CD8-positive, alpha-beta T cell (primary cell): ENCODE measurements at places on chromosomes 1 and 21.

DNA sequence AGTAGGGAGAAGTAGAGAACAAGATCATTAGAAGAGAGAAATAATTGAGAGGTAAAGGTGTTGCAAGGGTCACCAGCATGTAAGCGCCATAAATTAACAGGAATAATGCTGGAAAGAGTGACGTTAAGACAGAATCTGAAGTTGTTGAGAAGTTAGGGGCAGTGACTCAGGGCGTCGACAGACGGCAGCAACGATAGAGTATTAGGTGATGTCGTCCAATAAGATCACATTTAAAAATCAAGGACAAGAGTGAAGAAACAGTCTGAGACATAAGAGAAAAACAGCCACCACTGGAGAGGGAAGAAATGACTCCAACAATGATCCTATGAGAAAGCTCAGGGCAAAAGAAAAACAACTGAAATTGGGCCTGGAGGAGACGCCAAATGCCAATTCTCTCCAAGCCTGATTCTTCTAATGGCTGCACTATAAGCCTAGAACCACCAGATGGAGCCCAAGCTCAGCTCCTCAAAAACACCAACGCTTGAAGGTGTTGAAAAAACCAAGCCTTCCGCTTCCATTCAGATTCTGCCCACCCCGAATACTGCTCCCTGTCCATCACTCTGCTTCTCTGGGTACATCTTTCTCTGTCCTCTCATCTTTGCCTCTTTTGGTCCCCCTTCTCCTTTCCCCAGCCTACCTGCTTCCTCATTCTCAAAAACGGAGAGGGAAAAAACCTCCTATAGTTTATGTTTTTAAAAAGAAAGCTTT, 70.0 kb downstream of the LUZP1 start:
- DNase-seq: peak; percentile 72

GRCh38 chr1:243818978-243819377, 31.1 kb downstream of the AKT3 start:
- DNase-seq: no peak

GRCh38 chr1:18946550-18947381, 9.7 kb downstream of the IFFO2 start:
- DNase-seq: no peak

GRCh38 chr1:89671775-89672488, 39.0 kb downstream of the LRRC8C start:
- no peak for DNase-seq

GRCh38 chr1:11984576-11984975, 4.3 kb downstream of the MFN2 start:
- DNase-seq: no peak

GRCh38 chr21:42208801-42209490, 10.0 kb upstream of the ABCG1 start:
- DNase-seq: no peak

- no peak for DNase-seq
Observed at GRCh38 chr1:33455539-33456501, 16.6 kb upstream of the ZSCAN20 start.

- DNase-seq: no peak
Observed at GRCh38 chr21:33024201-33025103, 1.3 kb upstream of the OLIG2 start.

- no peak for DNase-seq
Observed at GRCh38 chr1:22619252-22619651, 17.2 kb upstream of the C1QA start.

DNA sequence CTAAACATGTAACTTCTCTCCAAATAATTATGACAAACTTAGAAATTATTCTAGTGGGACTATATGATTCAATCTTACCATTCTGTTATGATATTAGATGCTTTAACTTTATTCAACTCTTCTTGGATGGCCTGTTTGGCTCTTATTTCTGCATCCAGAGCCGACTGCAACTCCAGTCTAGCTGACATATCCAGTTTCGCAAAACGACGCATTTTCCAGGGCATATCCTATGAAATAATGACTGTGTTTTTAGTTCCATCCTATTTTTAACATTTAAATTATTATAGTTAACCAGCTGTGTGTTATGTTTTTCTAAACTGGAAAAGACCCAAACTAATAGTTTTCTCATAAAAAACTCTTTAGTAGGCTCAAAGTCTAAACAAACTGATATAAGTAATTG, 133.7 kb downstream of the COQ8A start:
- no peak for DNase-seq

- DNase-seq: no peak
Observed at GRCh38 chr21:36411301-36411700, 26.1 kb downstream of the CHAF1B start.

DNA sequence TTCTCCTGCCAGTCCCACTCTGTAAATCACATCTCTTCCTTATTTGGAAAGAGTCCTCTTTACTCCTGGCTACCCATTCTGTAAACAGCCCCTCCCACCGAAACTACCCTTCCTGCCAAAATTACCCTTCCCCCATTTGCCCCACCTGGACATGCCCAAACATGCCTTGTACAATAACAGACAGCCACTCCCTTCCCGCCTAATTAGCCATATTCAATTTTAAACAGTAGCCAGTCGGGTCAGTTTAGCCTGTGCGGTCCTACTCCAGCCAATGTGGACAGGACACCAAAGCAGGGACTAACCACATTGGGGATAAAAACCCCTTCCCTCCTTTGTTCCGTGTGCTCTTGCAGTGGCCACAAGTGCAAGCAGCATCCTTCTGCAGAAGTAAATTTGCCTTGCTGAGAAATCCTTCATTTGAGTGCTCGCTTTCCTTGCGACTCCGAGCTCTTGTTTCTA, 56.3 kb upstream of the MAP10 start:
- DNase-seq: no peak

DNA sequence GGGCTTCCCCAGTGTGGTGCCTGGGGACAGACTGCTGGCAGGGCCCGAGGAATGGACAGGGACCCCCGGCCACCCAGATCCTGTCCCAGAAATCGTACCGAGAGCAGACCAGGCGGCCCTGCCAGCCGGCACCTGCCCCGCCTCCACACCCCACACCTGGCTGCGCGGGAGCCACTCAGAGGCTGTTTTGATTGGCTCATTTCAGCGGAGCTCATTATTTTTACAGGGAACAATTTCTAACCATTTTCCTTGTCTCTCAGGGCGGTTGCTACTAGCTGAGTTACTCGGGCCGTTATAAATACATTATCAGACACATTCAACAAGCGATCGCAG, 39.3 kb upstream of the AJAP1 start:
- DNase-seq: no peak

GRCh38 chr1:10720635-10721034, 75.8 kb downstream of the CASZ1 start:
- no peak for DNase-seq

DNA sequence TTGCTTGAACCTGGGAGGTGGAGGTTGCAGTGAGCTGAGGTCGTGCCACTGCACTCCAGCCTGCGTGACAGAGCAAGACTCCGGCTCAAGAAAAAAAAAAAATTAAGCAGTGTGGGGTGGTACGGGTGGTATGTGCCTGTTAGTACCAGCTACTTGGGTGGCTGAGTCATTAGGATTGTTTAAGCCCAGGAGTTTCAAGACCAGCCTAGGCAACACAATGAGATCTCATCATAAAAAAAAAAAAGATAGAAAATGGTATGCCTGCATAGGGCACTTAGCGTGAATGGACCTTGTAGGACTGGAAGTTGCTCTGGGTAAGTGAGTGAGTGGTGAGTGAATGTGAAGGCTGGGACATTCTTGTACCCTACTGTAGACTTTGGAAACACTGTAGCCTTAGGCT, 37.0 kb downstream of the TBCE start:
- no peak for DNase-seq

DNA sequence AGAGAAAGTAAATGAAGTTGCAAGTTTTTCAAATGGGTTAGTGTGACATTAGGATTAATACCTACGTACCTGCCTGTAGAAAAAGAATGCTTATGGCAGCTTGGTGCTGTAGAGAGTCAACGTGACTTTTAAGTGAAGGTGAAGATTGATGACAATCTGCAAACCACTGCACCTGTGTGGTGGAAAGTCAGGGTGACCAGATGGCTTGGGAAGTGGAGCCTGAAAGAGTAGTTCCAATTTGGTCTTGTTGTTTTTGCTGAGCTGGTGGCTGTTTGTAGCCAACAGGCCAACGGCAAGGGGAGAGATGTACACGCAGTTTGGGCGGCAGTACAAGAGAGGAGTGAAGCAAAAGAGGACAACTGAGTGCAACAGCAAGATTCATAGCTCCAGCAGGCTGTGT, 78.1 kb upstream of the JAK1 start:
- DNase-seq: no peak

- no peak for DNase-seq
Observed at GRCh38 chr1:82465024-82465423, 664.3 kb downstream of the ADGRL2 start.

DNA sequence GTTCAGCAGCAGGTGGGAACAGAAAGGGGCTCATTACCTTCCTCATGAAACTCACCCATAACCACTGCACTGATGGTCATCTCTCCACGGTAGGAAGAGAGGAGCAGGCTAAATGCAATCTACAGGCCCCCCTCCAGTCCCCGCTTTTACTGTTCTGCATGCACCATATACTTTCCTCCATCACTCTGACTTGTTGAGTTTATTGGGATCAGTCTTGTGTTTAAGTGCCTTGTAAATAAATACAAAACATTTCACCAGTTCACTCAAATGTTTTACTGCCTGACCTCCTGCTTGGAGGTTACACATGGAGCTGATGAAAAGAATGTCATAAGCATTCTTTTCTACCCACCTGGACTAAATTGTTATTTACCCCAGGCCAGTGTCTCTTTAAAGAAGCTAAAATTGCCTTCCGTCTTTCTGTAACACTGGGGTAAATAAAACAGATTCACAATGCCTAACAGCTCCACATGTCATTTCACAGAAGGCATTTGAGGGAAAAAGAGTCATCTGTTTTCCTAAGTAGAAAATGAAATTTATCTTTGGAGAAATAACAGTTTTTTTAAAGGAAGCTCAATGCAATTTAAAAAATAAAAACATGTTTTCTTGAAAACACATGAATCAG, 30.7 kb downstream of the PTPN14 start:
- no peak for DNase-seq

- DNase-seq: peak; percentile 77
Observed at GRCh38 chr21:42527489-42528158, 14.0 kb downstream of the SLC37A1 start.

DNA sequence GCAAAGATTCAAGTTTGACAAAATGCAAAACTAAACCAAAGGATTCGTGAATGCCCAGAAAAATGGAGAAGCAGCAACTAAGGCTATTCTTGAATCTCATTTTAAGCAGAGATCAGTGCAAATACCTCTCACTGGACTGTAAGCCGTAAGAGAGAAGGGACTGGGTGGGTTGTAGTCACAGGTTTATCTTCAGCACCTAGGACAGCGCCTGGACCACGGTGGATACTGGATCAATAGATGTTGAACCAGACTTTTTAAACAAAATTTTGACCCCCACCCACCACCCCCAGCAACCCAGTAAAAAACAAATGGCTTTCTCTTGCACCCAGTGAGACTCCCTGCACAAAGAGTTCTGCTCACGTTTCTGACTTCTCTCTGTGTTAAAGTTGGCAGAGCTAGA, 347.1 kb downstream of the AJAP1 start:
- peak; percentile 5 for DNase-seq

GRCh38 chr1:187326557-187326956, 497.8 kb downstream of the PLA2G4A start:
- no peak for DNase-seq

GRCh38 chr1:40532844-40533424, 1.5 kb downstream of the ZNF684 start:
- peak; percentile 26 for DNase-seq

DNA sequence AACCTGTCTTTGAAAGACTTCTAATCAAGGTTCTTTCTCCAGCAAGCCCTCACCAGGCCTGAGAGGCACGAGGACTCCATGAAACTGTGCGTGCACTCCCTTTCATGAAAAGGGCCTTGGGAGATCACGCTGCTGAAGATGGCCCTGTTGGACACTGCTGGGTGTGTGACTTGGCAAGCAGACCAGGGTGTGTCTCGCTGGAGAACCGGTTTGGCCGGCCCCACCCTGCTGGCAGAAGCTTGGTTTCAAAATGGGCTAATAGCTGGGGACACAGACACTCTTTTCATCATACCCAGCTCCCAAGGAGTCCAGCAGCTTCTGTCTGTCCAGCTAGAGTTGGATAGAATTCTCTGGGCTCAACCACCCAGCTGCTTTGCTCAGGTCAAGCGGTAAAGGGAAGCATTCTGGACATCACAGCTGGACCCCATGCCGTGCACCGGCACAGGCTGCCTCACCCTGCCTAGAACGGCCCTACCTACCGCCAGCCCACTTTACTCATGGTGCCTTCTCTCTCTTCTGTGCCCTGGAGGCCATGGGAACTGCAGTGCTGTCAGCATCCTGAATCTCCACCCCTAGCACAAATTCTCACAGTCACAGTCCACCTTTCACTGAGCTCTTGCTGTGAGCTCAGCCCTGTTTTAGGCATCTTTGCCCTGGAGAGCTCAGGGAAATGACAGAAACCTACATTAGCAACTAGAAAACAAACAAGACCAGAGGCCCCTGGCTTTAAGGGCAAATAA, 24.6 kb downstream of the PKP1 start:
- DNase-seq: no peak

DNA sequence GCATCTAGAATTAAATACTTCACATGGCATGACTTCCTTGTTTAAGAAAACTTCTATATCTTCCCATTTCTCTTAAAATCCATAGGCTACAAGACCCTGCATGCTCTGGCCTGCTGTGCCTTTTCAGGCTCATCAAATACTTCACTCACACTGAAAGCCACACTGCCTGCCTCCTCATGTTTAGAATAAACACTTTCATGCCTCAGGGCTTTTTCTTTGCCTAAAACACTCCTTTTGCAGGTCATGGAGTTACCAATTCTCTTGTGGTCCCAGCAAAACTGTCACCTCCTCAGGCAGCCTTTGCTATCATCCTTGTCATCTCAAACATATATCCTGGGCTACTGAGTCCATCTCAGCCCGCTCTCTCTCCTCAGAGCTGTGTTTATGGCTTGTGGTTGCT, 5.5 kb downstream of the SGIP1 start:
- DNase-seq: no peak

DNA sequence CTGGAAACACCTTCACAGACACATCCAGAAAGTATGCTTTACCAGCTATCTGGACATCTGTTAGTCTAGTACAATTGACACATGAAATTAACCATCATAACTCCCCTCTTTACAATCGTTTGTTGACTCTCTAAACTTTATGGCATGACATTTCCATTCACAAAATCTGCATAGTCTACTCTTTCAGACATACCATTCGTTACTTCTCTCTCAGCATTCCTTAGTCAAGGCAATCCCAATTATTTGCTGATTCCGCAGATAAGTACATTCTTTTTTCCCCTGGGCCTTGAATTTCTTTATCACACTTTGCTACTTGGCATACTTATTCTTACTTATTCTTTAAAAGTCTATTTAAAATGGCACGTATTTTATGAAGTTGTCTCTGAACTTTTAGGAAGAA, 15.1 kb upstream of the CRB1 start:
- no peak for DNase-seq

GRCh38 chr1:34705077-34705476, 49.8 kb upstream of the GJB5 start:
- no peak for DNase-seq

GRCh38 chr1:222064388-222065211, 322.7 kb upstream of the DUSP10 start:
- DNase-seq: no peak
